ENCODE measurements at places on chromosomes 13 and 19.

DNA sequence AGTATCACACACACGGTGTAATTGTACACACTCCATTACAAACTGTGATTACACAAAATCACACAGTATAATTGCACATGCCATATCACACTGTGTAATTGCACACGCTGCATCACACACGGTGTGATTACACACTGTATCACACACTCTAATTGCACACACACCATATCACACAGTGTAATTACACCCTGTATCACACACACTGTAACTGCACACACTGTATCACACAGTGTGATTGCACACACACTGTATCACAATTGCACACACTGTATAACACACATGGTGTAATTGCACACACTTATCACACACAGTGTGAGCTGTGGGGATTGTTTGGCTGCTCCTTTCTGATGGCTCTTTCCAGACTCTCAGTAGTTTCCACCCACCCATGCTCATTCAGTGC, 162.6 kb upstream of the SGCG start:
- no peak for DNase-seq

- no peak for DNase-seq
Measured at GRCh38 chr13:101520672-101521071, 68.2 kb downstream of the ITGBL1 start.

DNA sequence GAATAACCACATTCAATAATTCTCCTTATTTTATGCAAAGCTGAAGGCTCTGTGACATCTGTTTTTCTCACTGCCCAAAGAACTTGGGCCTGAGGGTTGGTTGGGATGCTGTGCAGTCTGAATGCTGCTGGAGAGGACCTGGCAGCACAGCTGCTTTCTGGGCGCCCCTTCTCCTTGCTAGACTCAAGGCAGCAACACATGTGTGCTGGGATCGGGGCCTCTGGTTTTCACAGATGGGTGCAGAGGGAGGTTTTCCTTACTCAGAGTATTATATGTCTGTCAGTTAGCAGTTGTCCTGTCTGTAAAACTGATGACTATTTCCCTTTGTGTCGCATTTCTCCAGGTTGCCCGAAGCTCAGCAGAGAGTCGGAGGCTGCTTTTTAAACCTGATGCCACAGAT, 53.2 kb upstream of the TEX29 start:
- DNase-seq = no peak

DNA sequence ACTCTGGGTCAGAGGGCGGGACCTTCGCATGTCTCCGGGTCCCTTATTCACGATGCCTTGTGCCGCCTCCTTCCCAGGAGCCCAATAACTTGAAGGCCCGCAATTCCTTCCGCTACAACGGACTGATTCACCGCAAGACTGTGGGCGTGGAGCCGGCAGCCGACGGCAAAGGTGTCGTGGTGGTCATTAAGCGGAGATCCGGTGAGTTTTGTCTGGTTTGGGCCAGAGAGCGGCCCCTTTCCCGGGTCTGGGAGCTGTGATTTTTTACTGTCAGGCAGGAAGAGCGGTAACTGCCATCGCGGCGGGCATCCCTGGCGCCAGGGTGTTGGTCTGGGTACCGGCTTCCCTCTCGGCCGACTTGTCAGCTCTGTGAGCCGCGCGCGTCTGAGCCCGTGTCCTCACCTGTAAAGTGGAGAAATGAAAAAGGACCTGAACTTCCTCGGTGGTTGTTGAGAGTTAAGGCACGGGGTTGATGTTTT, 800 bp downstream of the RPL28 start:
- DNase-seq = no peak

DNA sequence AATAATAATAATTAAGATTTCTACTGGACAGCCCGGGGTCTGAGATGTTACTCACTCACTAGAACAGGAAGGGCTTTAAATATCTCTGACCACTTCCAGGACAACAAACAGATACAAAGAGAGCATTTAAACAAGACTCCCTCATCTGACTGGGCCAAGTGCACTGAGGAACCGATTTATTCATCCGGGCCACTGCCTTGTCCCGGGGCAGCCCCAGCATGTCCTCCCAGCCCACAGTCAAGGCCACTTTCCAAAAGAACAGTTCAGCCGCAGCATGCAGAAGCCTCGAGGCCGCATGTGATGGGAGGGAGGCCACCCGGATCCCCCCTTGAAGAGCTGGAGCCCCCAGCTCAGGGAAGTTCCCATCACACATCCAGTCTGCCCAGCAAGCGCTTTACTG, 30.5 kb downstream of the MLLT1 start:
- no peak for DNase-seq

All from NCI-H1417 (cell line).